ENCODE measurements at places on chromosomes 12 and 14.

GRCh38 chr12:108240027-108240785 lies 98.9 kb downstream of the CMKLR1 start:
- no peak for DNase-seq

GRCh38 chr14:33435911-33436689 lies 497.4 kb downstream of the NPAS3 start:
- no peak for DNase-seq

DNA sequence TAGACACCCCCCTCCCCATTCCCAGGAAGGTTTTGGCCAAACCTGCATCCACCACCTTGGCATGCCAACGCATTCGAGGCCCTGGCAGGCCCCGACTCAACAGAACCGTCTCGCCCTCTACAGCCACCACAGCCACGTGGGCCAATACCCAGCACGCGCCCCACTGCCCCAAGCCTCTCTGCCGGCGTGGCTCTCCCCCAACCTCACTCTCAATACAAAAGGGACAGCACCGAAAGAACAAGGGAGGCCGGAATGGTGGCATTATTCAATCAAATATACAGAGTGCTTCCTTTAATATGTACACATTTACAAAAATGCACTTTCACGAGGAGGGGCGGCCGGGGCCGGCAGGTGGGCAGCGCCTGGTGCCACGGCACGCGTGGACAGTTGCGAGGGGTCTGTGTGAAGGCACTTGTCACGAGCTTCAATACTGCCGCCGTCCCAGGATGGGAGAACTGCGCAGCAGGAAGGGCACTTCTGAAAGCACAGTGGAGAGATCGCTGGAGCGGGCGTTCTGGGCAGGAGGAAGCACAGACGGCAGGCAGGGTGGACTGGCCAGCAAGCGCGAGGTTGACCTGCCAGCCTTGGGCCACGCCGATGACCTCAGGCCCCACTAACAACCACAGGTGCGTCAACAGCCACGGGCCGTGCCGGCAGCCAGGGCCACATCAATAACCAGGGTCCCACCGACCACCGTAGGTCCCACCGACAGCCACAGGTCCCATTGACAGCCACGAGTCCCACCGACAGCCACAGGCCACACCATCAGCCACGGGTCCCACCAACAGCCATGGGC lies 26.9 kb downstream of the JAG2 start:
- DNase-seq = no peak

DNA sequence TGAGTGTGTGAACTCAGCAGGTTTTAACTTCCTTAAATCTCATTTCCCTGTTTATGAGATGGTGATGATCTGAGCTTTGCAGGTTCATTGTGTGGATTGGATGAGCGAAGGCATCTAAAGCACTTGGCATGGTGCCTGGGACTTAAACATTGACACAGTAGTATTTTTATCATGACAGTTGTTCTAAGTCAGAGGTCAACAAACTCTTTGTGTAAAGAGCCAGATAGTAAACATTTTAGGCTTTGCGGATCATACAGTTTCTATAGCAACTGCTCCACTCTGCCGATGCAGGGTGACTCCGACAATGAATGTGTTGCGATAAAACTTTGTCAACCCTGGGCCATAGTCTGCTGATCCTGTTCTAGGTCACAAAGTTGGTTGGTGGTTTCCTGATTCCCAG lies 25.2 kb downstream of the SLC24A4 start:
- no peak for DNase-seq

GRCh38 chr14:69701857-69702256 lies 65.1 kb upstream of the SRSF5 start:
- no peak for DNase-seq

GRCh38 chr12:26435069-26435404 lies 239.7 kb downstream of the SSPN start:
- no peak for DNase-seq
